Thymus (tissue), 14 donors: ENCODE measurements at places on chromosomes 3 and 15.

DNA sequence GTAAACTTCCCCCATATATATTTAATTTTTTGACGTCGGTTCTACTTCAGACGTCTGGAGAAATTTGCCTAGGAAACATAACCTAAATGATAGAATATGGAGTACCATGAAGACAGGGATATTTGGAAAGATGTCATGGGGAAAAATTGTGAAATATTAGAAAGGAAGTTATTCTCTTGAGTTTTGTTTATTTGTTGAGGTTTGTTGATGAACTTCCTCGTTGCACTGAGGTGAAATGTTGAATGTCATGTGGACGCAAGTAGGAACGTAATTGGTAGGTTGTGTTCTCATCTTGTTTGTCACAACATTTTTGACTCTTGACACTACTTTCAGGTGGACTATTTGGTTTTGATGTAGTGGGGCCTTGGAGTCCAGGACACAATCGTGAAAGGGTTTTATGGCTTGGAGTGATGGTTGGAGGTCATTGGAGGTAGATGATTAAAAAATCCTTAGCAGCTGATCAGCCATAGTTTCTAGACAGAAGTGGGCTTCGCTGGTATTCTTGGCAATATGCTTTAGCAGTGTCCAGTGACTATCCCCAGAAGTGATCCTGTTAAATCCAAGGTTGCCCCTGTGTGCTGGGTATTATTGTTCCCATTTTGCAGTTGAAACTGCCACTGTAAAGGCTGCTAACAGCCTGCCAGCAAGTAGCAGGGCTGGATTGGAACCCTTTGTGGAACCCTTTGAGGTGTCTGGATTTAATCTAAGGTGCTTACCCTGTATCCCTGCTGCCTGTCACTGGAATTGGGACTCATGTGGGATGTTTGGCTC lies 1.5 kb downstream of the ABHD5 start:
- no peak for DNase-seq

- DNase-seq, result no peak
These were observed 31.6 kb upstream of the PDE8A start for GRCh38 chr15:84949845-84950569.

- peak; percentile 52 for DNase-seq
These were observed 5.5 kb upstream of the GP5 start for GRCh38 chr3:194404365-194405140.

GRCh38 chr15:52615302-52615701 lies 46.5 kb upstream of the ARPP19 start:
- no peak for DNase-seq

DNA sequence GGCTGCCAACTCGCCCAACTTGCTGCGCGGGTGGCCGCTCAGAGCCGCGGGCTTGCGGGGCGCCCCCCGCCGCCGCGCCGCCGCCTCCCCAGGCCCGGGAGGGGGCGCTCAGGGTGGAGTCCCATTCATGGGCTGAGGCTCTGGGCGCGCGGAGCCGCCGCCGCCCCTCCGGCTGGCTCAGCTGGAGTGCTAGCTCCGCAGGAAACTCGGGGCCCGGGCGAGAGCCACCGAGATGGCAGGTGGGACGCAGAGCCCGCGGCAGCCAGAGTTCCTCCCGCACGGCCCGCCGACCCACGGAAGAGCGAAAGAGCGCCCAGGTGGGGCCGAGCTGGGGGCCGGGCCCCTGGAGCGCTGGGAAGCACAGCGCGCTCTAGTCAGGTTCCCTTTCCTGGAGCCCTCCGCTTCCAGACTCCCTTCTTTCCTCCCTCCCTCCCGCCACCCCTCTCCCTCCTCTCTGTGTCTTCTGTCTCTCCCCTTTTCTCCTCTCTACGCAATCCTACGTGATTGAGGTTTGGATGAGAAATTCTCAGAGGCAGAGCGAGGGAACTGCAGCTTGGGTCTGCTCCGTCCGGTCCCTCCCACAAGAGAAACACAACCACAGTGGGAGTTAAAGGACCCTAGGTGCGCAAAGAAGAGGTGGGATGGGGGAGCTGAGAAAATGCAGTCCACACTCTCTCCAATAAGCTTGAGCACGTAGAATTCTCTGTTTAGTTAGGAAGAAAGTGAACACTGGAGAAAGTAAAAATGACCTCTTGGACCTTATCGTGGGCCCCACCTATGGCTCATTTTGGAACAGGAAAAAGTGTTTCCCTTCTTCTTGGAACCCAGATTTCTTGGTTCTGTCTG lies 317.3 kb downstream of the FGF12 start:
- DNase-seq, result no peak

- DNase-seq, result no peak
These were observed 25.3 kb downstream of the RAD18 start for GRCh38 chr3:8938021-8938420.

- no peak for DNase-seq
These were observed 48.7 kb downstream of the BSN start for GRCh38 chr3:49602877-49603411.

- no peak for DNase-seq
These were observed 389.3 kb downstream of the TBL1XR1 start for GRCh38 chr3:176807938-176808337.
